ENCODE measurements at places on chromosomes 7 and 10.
A peak's percentile ranks its signal among the peaks of the same experiment; 100 is the strongest.

DNA sequence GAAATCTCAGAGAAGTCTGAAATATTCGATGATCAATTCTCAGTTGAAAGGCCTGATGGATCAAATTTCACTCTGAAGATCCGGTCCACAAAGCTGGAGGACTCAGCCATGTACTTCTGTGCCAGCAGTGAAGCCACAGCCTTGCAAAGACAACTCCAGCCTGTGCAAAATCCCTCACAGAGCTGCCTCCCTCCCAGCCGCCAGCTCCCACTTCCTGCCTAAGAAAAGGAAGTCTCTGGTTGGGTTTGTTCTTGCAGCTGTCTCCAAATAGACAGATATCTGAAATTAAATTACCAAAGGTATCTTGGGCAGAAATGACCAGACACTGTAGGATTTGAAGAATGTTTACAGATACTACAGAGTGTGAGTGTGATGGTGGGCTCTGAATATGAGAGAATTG, 43.4 kb upstream of the PRSS58 start:
- DNase-seq: no peak

GRCh38 chr7:135386776-135387175, 123.1 kb downstream of the CNOT4 start:
- no peak for DNase-seq

DNA sequence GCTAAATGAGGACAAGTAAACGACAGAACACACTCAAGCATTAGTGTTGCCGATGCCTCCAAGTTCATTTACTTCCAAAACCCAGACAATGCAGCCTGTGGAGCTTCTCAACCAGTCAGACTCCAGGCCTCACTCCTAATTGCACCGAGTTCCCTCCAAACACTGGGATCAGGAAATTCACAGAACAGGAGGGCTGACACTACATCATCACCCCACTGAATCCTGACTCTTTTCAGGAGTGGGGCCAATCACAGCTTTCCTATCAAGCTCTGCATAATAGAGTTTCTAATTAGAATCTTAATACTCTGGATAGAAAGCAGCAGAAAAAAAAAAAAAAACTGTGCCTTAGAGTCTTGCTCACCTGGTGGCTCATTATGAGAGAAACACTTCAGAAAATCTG, 103.7 kb downstream of the GLI3 start:
- no peak for DNase-seq

DNA sequence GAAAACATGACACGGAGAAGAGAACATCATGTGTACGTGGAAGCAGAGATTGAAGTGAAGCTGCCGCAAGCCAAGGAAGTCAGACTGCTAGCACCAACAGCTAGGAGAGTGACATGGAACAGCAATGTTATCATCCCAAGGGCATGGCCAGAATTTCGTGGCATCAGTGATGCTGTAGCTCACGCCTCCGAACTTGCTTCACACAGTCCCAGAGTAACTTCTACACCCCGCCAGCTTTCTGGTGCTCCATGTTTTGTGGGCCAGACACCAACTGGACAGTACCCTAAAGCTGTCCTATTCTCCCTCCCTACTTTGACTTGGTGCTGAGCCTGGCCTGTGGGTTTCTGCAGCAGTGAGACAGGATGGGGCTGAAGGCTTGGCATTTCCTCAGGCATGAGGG, 33.0 kb upstream of the EMX2 start:
- DNase-seq: no peak

- no peak for DNase-seq
Observed at GRCh38 chr10:6101181-6101580, 12.3 kb downstream of the RBM17 start.

GRCh38 chr10:88076027-88076880, 212.8 kb downstream of the PTEN start:
- DNase-seq: no peak

- no peak for DNase-seq
Observed at GRCh38 chr7:114930107-114930661, 8.3 kb downstream of the MDFIC start.

DNA sequence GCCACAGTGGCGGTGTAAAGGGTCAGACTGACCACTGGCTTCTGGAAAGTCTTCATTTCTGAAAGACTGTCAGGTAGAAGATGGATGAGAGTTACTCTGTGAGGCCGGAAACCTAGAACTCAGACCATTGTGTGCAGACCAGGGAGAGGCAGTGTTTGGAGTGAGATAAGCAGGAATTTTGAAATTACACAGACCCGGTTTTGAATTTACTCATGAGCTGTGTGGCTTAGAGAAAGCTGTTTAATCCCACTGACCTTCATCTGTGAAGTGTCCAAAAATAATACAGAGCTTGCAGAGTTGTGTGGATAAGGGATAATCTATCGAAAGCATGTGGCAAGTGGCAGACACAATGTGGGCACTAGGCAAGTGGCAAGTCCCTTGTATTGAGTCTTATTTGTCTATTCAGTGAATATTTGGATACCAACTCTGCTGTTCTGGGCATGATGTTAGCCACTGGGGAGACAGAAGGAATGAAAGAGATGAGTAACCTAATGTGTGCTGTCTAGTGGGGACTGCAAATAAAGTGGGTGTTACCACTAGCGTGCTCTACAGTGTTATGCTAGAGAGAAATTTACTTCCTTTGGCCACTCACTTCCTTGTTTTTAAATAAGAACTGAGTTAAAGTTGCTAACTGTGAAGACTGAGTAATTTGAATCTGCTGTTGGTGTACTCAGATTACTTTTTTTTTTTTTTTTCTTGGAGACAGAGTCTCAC, 69.4 kb downstream of the KIAA1217 start:
- no peak for DNase-seq

- no peak for DNase-seq
Observed at GRCh38 chr7:113840954-113841353, 77.9 kb downstream of the PPP1R3A start.

- DNase-seq: no peak
Observed at GRCh38 chr7:63521-64021, 128.8 kb upstream of the FAM20C start.

DNA sequence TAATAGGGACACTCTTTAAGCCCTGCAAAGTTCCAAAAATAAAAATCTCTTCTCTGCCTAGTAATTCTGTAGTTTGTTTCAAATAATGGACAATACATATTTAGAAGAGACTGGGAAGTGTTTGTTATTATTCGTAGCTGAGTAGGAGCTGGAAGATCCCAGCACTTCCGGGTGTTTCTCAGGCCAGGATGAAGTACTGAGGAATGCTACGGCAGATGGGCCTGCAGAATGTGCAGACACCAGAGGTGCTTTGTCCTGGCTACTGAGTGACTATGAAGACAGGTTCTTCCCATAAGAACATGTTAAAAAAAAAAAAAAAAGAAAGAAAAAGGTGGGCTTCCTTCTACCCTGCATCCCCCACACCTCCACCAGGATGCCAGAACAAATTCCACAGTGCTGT, 36.1 kb downstream of the ETV1 start:
- no peak for DNase-seq

GRCh38 chr7:11818281-11818680, 13.7 kb downstream of the THSD7A start:
- peak; percentile 50 for DNase-seq

GRCh38 chr7:1590476-1590875, 20.6 kb upstream of the PSMG3 start:
- DNase-seq: no peak

GRCh38 chr7:77370606-77371005, 45.5 kb downstream of the GSAP start:
- no peak for DNase-seq

- no peak for DNase-seq
Observed at GRCh38 chr7:137606061-137606674, 240.6 kb downstream of the DGKI start.

DNA sequence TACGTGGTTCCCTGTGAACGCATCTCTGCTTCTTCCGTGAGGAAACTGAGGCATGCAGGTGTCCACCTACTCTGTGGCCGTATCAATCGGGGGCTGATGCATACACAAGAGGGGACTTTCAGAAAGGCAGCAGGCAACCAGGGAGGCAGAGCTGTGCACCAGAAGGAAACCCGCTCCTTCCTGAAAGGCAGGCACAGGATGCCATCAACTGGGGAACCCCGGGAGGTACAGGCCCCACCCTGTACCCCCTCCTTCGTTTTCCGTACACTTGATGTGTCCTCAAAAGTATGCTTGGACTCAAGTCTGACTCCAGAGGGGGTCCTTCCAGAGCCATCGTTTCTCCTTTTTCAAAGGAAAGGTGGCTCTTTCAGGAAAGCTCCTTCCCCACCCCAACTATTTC, 59.5 kb downstream of the ASB13 start:
- DNase-seq: no peak

GRCh38 chr10:14171336-14171735, 159.4 kb downstream of the FRMD4A start:
- DNase-seq: no peak

- DNase-seq: peak; percentile 48
Observed at GRCh38 chr10:133161486-133162109, 1.6 kb downstream of the KNDC1 start.

GRCh38 chr7:106247841-106248240, 36.9 kb downstream of the NAMPT start:
- DNase-seq: no peak

DNA sequence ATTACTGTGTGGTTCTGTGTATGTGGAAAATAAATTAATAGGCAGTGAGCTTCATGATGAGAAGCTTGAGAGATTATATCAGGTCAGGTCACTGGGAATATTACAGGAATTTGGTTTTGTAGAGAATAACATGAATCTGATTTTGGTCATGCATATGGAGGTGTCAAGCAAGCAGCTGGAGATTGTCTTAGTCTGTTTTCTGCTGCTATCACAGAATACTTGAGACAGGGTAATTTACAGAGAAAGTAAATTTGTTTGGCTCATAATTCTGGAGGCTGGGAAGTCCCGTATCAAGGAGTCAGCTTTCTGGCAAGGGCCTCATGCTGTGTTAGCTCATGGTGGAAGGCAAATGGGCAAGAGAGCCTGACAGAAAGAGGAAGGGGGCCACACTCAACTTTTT, 120.7 kb upstream of the FAM3C start:
- DNase-seq: no peak

GRCh38 chr10:133618851-133619250, 7.7 kb downstream of the FRG2B start:
- no peak for DNase-seq

- peak; percentile 20 for DNase-seq
Observed at GRCh38 chr10:118447478-118448270, 105.5 kb upstream of the FAM204A start.

DNA sequence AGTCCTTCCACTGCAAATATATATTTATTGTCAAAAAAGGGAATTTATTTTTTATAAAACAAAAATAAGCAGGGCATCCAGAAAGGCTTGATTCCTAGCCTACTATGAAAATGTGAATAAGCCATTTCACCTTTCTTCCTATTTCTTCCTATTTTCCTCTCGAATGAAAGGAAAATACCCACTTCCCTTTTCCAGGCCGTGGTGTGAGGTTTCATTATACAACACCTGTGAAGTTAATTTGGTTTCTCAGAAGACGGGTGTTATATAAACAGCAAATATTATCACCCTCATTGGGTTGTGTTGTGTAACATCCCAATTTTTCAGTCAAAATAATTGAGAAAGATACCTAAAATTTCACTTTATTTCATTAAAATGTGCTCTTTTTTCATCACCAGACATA, 214.3 kb downstream of the DGKB start:
- no peak for DNase-seq

- DNase-seq: no peak
Observed at GRCh38 chr10:91690412-91690811, 57.5 kb upstream of the PPP1R3C start.

- no peak for DNase-seq
Observed at GRCh38 chr10:11538834-11539190, 72.6 kb downstream of the USP6NL start.

Data from adrenal gland (tissue), 19 donors.